COLO829 (cell line): ENCODE measurements at places on chromosomes 1 and 21.

DNA sequence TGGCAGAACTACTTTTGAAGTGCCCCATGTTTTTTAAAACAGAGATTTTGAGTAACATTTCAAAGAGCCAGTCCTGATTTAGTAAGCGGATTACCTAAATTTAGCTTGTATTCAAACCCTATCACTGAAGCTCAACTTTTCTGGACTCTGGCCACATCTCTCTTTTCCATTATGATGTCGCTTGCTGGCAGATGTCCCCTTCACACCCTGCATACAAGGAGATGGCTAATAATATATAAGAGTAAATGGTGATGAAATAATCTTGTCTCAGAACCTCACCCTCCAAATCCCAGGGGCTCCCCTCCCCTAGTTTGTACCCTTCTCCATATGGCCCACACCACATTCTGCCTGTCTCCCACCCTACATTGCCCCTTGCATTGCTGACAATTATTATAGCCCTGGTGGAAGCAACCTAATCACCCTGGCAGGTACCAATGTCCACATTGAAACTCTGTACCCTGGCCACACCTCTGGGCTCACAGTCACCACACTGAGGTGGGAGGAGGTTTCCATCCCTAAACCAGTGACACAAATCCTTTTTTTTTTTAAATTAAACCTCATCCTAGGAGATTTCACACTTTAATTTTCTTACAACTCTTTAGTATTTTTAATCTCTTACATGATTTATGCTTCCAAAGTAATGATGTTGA, 106.0 kb upstream of the SYT6 start:
- DNase-seq = no peak

GRCh38 chr1:20742671-20743070, 10.2 kb upstream of the SH2D5 start:
- no peak for DNase-seq

DNA sequence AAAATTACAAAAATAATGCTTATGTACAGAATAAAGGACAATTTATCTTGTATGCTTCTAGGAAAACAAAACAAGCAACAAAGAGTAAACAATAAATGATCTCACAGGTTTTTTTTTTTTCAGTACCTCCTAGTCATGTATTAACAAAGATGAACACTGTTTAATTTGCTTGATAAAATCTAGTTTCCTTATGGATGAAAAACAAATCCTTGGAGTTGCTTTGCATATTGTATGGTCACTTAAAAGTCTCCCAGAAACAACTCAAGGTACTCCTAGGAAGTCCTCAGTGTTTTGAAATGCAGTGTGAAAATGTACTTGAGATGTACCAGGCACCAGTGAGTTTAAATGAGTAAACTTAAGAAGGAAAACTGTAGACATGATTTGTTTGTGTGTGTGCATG, 686.0 kb upstream of the BRINP3 start:
- DNase-seq = no peak

- DNase-seq = no peak
Observed at GRCh38 chr1:235999259-235999925, 65.5 kb downstream of the NID1 start.

DNA sequence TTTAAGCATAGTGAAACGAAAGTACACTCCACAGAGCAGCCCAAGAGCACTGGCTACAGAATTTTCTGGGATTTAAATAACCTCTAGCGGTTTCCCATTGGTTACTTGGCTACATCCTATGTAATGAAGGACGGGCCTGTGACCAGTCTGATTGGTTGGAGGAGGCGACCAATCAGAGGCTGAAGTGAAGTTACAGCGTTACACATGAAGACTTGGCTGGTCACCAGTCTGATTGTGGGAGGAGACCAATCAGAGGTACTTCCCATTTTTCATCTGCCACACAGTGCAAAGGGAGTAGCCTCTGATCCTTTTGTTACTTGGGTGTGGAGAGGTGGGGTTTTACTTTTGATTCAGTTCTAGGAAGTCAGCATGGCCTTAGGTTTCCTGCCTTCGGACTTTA, 142.7 kb upstream of the SERTAD4 start:
- no peak for DNase-seq
